Vagina (tissue), 2 donors: ENCODE measurements at places on chromosomes 6 and 20.

DNA sequence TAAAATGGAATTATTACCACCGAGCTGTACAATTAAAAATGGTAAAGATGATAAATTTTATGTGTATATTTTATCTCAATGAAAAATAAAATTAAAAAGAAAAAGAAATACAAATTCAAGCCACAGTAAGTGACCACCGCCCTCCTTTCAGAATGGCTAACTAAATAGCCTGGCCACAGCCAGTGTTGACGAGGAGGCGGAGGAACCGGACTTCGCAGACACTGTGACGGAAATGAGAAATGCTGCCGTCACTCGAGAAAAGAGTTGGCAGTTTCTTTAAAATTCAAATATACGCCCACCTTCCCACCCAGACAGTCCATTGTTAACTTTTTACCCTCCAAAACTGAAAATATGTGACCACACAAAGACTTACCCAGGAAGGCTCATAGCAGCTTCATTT lies 50.0 kb downstream of the FOXF2 start:
- peak; percentile 5 for DNase-seq

DNA sequence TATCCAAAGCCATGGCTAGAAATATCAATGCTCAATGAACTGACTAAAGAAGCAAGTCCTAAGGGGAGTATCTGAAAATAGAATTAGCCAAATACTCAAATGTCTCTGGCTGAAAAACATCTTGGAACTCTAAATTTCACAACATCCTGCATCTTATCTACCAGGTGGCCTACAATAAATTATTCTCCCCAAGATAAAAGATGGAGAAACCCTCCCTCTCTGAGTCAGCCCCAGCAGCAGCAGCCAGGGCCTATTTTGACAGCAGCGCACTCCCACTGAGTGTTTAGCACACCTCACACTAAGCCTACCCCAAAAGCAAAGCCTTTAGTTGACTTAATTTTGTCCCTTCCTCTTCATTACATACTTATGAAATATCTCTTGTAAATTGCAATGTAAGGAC lies 5.9 kb downstream of the CALHM6 start:
- no peak for DNase-seq

DNA sequence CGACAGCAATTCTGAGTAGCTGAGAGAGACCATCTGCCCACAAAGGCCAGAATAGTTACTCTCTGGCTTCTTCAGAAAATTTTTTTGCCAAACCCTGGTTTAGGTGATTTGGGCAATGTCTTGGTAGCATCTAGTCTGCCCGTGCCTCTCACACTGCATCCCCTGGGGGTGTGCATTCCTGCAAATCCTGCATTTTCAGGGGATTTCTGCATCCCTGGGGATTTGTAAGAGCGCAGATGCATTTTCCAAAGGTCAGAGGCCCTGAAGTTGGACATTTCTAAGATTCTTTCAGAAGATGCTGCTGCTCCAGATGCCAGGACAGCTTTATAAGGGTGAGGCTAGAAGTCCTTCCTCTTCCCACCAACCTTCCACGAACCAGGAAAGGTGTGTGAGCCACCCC lies 4.0 kb downstream of the CST9 start:
- DNase-seq, result no peak

GRCh38 chr6:130252527-130253237 lies 29.9 kb upstream of the SAMD3 start:
- no peak for DNase-seq

DNA sequence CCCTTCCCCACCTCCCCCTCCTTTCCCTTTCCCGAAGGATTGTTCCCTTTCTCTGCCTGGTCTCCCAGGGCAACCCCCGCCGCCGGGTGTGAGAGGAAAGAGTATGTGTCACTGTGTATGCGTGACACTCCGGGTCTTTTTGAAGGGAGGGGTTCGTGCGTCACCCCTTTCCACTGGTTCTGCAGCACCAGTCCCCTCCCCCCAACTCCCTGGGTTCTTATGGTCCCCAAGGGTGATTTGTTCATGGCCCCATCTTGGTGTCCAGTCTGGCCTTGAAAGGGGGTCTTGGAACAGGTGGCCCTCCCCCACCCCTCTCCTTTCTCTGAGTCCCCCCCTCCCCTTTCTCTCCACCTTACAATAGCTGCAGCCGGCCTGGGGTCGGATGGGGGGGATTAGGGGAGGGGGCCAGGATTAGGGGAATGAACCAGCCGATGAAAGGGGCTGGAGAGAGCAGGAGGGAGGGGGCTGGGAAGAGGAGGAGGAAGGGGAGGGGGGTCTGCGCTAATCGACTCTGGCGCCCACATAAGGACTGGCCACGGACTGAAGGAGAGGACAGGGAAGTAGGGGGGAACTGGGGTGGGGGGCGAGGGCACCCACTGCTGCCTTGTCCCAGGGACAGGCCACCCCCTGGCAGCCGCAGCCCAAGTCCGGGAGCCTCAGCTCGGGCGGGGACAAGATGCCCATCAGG lies 1.3 kb upstream of the RING1 start:
- no peak for DNase-seq

DNA sequence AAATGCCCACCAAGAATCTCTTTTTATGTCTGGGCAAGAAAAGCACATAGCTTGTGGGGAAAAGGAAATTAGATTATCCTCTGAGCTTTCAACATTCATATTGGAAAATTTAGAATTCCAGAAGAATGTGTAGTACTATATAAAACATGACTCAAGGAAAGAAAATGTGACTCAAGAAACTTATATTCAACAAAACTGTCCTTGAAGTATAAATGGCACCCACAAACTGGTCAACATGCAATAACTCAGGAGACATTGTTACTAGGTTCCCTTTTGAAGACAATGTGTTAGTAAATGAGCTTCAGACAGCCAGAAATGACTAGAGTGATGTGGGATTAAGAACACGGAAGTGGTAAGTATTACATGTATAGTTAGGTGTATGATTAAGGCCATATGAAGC lies 26.1 kb upstream of the TINAG start:
- DNase-seq, result no peak

- no peak for DNase-seq
Observed at GRCh38 chr6:84801250-84801649, 36.9 kb upstream of the TBX18 start.

- no peak for DNase-seq
Observed at GRCh38 chr6:13282393-13283069, 45.8 kb downstream of the TBC1D7 start.

DNA sequence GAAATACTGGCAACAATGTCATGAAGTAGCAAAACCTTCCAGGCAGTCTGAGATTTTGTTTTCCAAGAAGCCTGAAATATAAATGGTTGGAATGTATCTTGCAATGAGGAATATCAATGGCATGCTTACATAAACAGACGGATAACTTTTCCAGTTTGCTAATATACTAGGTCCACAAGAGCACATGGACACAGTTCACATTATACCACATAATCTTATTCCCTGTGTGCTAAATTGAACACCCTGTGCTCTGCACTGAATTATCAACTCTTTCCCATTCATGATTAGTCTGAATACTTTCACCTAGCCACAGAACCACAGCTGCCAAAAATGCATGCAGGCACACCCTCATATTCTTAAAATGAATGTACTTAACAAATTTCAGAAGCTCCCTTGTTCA lies 274.3 kb downstream of the COL12A1 start:
- no peak for DNase-seq

GRCh38 chr6:152404086-152404857 lies 232.9 kb downstream of the SYNE1 start:
- no peak for DNase-seq

DNA sequence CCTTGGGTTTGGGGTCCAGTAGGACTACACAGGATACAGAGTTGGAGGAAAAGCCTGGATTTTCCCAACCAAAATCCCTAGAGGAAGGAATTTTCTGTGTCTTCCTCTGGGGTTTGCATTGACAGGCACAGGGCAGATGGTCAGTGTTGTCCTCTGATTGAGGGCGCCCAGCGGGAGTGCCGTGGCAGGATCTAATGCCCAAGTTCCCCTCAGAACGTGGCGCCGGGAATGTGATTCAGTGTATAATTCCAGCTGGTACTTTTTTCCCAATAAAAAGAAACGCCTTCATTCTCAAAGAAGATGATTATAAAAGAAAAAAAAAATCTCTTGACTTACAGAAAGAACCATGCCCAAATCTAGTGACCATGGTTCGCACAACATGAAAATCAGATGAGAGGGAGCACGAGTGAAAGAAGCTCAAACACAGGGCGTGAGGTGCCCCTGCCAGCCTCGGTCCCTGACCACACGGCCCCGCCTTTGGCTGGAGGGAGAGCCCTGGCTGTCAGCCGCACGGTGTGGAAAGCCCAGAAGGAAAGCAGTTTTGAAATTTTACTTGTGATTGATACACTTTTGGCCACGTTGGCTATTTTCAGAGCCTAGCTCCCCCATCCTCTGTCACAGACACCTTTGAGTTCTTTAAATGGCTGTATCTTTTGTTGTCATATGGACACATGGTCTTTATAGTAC lies 31.6 kb downstream of the VEGFA start:
- DNase-seq, result no peak

DNA sequence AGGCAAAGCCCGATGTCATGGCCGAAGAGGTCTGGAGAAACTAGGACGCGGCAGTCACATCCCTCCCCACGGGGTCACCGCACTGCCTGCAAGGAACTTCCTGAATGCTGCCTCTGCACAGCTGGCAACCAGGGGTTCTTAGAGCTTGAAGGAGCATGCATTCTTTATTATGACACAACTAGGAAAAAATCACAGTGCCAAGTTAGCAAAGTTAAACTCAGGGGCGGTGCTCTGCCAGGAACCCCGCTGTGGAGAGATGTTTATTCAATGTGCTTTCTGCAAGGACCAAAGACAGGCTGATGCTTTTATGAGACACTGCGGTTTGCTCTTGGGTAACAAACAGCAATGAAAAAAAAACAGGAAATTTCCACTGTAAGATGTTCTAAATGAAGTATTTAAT lies 287.3 kb upstream of the FOXQ1 start:
- DNase-seq, result no peak

DNA sequence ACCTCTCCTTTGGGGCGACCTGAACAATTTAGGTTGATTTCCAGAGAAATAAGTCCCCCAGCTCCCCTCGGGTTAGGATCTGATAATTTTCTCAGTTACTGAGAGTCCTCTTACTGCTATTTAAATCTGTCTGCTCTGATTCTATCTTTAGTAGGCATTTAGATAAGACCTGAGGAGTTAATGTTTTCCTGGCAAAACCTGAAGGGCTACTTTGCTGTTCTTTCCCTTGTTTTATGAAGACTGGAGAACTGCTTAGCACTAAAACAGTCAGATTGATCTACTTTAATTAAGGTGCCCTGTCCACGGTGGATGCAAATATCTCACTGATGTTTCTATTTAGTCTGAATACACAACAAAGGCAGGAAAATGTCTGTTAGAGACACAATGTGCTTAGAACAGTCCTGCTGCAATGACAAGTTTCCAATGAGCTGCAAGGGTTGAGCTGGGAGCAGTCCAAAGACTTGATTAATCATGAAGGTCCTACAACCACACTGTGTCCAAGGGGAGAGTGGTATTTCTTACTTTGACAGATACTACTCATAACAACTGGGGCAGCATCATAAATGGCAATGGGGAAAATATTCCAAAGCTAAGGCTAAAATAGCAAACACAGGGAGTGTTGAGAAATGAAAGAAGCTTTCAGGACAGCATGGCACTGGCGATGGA lies 15.7 kb downstream of the ADTRP start:
- DNase-seq, result no peak

- no peak for DNase-seq
Observed at GRCh38 chr6:21098744-21099143, 494.8 kb upstream of the SOX4 start.

DNA sequence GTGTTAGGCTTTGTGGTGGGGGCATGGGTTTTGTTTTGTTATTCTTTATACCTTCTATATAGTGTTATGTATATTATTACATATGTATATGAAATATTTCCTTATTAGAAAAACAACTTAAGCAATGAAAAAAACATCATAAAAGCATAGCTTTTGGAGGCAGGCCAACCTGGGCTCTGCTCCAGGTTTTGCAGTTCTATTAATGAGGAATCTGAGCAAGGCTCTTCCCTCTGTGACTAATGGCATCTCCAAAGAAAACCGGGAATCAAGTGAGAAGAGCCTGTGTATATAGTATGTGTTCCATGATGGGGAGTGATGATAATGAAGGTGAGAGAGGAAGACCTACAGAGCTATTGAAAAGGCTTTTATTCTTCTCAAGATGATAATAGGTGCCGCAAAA lies 291.1 kb downstream of the CLIC5 start:
- no peak for DNase-seq

- no peak for DNase-seq
Observed at GRCh38 chr6:161618831-161619454, 345.1 kb upstream of the AGPAT4 start.

DNA sequence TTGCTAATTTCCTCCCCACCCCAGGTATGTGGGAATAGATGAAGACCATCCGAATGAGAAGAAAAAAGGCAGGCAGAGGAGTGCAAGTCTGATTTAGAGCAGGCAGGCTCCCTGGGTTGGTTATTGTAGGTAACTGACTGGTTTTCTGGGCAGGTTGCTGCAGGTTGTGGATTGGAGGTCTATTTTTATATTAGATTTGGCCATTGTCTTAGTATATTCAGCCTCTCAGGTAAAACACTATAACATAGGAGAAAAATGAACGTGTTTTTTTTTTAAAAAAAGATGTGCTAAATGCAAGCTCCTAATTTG lies 492 bp upstream of the TBC1D7 start:
- DNase-seq, result no peak

- DNase-seq, result no peak
Observed at GRCh38 chr6:43276577-43277305, 21.3 kb upstream of the SLC22A7 start.

DNA sequence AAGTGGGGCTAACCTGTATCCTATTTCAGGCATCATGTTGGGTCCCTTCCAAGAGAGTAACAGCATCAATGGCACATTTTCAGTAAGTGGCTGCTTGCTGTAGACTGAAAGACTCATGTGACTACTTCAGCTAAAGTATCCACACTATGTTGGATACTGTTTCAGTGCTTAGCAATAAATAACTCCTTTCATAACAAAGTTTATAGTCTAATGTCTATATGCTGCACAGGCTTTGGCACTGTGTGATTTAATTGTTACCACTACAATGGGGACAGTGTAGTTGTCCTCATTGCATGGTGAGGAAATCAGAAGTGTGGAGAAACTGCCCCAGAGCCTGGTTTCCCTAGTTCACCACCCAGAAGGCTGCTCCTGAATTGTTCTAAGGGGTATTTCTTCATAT lies 318.0 kb upstream of the PTCHD4 start:
- no peak for DNase-seq

DNA sequence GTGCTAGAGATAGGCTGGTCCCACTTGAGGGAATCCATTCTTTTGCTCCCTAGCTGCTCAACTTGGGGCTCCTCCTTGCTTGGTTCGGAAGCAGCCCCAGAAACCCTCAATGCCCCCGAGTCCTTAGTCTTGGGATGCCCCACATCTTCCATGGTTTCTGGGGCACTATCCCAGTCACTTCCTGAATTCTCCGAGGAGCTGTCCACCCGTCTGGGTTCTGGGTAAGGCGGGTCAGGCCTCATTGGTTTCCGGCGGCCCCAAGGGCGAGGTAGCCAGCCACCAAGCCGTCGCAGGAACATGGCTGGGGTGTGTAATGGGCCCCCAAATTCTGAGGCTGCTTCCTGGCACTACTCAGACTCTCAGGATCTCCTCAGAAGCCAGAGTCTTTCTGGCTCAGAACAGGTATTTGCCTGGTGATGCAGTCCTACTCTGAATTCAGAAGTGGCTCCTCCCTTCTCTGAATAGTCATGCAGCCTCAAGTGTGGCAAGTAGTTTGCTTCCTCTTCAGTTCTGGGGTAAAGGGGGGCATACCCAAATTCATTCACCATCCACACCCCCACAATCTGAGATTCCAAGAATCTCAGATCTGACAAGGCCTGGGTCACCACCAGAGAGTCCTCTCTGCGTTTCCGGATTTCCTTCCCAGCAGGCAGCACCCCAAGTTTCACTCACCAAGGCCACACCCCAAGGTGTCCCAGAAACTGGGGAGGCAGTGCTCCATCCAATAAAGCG lies 763 bp downstream of the C6orf47 start:
- DNase-seq, result no peak

GRCh38 chr6:149044528-149044927 lies 273.0 kb upstream of the TAB2 start:
- DNase-seq, result no peak
